AG08395 (cell line): ENCODE measurements at places on chromosomes 6 and 20.

- DNase-seq: peak; percentile 73
Measured at GRCh38 chr6:64520050-64520449, 884.4 kb downstream of the PHF3 start.

DNA sequence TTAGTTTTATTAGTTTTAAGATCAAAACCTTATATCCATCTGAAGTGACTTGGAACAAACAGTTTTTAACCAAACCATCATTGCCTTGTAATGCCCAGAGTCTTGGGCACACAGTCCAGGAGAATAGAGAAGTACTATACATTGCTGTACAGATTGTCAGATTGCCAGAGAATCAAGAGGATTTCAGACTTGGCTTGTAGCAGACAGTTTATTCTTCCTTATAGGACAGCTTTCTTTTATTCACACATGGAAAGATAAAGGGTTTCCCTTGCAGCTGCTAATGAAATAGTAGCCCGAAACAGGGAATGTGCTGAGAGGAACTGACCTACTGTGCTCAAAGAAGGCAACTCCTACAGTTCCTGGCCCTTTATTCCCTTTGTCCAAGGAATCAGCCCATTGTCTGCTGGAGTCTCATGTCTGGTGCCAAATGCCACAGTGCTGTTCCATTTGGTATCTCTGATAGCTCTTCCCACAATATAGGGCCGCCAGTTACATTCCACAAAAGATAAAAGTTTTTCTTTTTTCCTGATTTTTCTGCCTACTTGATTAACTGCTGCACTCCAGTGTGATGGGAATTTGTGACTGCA lies 30.6 kb downstream of the DCBLD1 start:
- DNase-seq: no peak

GRCh38 chr20:9397928-9398327 lies 116.5 kb upstream of the LAMP5 start:
- DNase-seq: no peak

GRCh38 chr20:53883098-53883911 lies 187.1 kb downstream of the BCAS1 start:
- no peak for DNase-seq

DNA sequence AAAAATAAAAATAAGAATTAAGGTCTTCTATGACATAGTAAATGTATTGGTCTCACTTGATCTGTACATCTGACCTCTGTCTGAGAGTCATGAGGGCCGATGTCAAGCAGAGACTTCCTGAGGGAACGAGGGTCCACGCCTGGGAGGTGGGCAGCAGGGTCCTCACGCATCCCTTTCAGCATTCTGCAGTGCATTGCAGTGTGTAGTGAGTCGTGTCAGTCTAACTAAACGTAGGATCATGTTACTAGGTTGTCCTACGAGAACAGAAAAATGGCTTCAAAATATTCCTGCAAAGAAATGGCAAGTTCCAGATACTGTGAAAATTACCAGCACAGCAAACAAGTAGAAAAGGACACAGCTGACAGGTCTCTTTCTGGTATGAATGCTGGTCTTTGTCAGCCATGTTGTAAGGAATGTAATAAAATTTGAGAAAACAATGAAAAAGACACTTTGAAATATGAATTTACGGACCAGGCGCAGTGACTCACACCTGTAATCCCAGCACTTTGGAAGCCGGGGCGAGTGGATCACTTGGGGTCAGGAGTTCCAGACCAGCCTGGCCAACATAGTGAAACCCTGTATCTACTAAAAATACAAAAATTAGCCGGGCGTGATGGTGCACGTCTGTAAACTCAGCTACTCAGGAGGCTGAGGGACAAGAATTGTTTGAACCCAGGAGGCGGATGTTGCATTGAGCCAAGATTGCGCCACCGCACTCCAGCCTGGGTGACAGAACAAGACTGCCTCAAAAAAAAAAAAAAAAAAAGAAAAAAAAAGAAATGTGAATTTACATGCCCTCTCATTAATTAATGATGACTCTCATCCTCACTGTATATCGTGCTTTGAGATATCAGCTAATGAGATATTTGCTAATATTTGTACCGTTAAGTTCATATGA lies 2.4 kb upstream of the AHCY start:
- DNase-seq: no peak

- no peak for DNase-seq
Measured at GRCh38 chr20:57476641-57477461, 48.1 kb downstream of the CTCFL start.

DNA sequence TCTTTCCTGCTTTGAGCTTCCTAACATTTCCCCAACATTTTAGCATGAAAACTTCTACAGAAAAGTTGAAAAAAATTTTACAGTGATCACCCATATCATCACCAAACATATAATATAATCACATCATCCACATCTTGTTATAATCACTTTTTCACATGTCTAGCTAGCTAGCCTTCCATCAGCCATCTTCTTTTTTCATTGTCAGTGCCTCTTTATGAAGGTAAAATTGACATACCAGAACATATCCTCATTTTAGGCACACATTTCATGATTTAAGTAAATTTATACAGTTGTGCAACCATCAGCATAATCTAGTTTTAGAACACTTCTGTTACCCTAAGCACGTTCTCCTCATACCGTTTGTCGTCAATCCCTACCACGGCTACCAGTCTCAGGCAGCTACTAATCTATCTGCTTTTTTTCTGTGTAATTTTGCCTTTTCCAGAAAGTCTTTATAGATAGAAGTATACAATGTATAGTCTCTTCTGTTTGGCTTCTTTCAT lies 73.7 kb downstream of the VEGFA start:
- DNase-seq: no peak

DNA sequence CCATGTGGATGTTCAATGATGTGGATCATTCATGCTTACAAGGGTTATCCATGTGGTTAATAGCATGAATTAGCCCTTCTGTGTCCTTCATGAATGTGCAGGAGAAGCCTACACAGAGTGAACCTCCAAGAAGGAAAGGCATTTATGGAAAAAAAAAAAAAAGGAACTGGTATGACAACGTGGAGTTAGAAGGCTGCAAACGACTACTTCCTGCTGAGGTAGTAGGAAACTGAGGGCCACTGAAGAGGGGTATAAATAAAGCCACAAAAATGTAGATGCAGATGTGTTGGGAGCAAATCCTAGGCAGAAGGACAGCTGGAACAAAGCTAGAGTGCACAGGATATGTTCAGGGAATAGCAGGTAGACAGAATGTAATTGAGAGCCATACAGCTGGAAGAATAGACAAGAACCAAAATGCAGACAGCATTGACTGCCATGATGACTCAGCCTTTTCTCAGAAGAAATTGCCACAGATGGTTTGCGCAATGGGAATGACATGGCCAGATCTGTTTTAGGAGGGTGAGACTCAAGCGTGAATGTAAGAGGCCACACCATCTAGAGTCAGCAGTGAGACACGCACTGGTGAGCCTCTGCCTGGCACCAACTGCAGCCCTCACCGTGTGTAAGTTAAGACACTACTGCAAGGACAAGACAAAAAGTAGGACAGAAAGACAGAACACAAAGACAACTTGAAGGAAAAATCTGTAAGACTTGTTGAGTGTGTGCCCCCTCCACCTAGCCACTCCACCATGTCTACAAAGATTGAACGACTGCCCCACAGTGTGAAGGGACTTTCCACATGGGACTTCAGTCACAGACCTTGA lies 79.8 kb downstream of the KIF13A start:
- peak; percentile 92 for DNase-seq

DNA sequence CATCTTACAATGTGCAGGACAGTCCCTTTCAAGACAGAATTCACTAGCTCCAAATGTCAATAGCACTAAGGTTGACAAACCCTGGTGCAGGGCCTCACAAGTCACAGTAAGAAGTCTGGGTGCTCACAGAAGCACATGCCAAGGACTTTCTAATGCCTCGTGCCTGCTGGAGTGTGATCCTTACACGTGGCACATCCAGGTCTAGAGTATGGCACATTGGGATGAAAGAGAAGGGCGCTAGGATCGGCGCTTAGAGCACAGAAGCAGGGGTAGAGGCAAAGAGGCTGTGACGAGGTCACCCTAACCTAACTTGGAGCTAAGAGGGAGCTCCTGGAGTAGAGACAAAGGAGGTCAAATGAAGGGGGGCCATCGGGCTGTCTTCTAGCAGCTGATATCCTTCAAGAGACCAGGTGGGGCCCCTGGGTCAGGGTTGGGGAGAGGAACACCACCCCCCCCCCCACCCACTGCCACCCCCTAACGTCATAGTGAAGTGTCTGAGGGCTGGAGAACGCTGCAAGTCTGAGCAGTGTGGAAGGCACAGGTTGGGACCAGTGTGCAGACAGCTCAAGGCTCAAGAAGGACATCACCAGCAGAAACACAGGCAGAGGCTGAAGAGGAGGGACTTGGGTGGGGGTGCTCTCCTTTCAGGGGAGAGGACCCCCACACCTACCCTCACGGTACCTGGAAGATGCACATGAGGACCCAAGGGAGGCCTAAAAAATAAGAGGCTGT lies 97.8 kb upstream of the MRPS10 start:
- no peak for DNase-seq

GRCh38 chr6:142695016-142695415 lies 250.0 kb downstream of the HIVEP2 start:
- no peak for DNase-seq

DNA sequence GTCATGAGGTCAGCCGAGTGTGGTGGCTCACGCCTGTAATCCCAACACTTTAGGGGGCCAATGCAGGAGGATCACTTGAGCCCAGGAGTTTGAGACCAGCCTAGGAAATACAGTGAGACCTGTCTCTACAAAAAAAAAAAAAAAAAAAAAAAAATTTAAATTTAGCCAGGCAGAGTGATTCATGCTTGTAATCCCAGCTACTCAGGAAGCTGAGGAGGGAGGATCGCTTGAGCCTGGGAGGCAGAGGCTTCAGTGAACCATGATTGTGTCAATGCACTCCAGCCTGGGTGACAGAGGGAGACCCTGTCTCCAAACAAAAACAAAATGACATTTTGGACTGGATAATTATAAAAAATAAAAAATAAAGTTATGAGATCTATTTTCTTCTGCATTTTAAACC lies 56.2 kb downstream of the ADGRF1 start:
- no peak for DNase-seq

GRCh38 chr6:31352683-31353383 lies 4.1 kb downstream of the HLA-B start:
- DNase-seq: no peak

DNA sequence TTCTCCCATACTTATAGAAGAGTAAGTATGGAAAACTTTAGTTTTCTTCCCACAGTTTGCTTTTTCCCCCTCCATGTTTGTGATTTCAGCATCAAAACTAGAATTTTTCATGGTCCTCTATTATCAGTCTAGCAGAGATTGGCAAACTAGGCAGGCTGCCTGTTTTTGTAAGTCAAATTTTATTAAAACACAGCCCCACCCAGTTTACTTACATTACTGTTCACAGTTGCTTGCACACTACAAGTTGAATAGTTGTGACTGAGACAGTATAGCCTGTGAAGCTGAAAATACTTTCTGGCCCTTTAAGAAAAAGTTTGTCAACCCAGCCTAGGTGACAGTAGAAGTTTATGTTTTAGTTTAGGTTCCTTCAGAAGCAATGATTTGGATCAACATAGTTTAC lies 19.5 kb downstream of the MCM8 start:
- DNase-seq: no peak

- DNase-seq: peak; percentile 48
Measured at GRCh38 chr6:74409447-74409846, 713.4 kb downstream of the CD109 start.

DNA sequence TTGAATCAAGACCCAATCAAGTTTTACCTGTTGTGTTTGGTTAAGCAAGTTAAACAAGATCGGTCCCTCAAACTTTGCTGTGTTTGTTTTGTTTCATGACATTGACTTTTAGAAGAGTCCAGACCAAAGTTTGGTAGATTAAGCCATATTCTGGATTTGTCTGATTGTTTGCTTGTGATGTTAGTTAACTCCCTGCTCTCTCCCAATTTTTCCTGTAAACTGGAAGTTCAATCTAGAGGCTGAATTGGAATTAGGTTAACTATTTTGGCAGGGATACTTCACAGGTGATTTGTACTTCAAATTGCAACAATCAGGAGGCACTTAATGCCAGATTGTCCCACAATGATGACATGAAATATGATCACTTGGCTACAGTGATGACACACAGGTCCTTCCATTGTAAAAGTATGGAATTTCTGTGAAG lies 13.6 kb upstream of the SH3BGRL2 start:
- no peak for DNase-seq

DNA sequence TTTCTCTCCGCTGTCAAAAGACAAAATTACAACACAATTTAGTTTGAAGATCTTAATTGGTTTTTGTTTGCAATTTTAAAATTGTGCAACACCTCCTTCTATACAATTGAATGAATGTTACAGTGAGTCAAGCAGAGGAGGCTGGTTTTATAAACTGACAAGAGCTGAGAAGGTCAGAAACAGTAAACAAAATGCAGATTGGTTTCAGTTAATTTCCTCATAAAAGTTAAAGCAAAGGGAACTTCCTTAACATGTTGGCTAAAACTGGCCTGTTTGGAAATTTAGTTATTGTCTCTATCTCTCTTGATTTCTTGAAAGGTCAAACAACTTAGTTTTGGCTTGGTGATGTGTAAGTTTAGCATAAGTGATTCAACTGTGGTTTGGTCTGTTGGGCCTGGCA lies 22.2 kb downstream of the KHDC1L start:
- no peak for DNase-seq

DNA sequence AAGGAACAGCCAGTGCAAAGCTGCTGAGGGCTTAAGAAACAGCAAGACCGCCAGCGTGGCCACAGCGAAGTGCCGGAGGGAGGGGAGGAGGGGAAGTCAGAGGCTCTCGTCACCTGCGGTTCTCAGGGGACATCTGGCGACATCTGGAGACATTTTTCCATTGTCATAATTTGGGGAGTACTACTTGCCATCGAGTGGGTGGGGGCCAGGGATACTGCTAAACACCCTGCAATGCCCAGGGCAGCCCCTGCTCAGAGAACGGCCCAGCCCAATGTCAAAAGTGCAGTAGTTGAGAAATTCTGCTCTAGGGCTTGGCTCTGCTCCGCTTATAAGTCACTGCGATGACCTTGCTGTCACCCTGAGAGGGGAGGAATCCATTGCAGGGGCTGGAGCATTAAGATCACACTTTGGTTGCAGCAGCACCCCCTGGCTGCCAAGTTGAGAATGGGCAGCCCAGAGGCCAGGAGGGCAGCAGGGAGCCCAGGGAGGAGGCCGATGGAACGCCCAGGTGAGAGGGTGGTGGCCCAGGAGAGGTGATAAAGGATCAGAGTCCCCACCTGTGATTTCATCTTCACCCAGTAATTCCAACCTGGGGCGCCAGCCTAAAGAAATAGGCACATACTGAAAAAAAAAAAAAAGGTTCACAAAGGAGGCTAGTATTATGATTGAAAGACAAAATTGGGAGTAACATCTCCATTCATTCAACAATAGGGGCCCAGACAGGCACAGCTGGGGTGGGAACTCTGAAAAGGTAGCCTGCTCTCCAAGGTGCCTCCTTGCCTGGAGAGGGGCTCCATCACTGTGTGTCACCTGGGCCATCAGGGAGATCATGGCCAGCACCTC lies 218.2 kb downstream of the BMP7 start:
- DNase-seq: peak; percentile 80
